Stimulated activated CD4-positive, alpha-beta T cell treated with anti-CD3 and anti-CD28 coated beads, Interleukin-4, amount 100 ng/mL, for 1 hour (primary cell): ENCODE measurements at places on chromosomes 1 and 21.

GRCh38 chr1:78070758-78071157, 25.0 kb downstream of the GIPC2 start:
- DNase-seq = no peak

DNA sequence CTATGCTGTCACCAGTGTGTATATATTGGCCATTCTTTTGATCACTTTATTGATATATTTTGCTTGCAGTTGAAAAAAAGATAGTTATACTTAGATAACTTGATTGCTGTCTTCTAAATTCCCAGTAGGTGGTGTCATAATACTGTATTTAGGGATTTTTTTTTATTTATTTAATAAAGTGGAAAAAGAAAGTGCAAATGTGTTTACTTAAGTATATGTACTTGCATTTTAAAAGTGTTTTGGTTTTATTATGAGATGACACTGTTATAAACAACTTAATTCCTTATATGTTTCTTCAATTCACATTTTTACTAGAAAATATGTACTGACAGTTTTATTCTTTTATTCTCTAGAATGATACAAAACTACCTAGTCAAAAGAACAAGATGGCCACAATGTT, 164.8 kb downstream of the USP25 start:
- DNase-seq = no peak

GRCh38 chr1:51344602-51345299, 14.4 kb upstream of the TTC39A start:
- DNase-seq = no peak

DNA sequence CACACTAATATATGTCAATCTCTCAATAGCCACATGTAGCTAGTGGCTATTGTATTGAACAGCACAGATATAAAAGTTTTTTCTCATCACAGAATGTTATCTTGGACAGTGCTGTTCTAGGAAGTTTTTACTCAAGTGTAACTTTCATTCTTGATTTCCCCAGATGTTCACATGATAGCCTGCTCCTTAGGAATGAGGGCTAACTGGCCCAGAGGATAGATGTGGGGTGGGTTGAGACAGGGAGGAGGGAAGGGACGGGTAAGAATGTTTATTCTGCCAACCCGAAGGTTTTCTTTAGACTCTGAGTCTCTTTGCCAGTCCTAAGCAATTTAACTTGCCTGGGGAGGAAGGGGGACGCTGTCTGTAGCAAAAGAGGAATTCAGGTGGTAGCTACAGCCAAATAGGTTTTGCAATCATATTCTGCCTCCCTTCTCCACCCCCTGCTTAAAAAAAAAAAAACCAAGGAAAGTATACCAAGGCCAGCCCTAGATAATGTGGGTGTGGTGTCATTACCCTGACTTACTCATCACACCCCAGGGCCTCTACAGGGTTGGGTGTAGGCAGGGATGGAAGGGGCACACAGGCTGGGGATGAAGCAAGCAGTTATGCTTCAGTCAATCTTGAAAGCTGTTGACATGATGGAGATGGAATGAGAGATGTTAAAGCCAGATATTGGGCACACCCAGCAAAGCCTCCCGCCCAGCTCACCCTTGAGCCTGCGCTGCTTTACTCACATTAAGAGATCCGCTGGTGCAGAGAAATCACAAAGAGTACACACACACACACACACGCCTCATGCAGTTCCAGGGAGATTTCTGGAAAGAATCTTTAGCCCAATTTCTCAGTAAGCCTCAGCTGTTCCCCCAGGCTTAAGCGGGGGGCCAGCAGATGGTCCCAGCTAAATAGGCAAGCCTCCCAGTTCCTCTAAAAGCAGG, 59.9 kb downstream of the PLXNA2 start:
- no peak for DNase-seq

- DNase-seq = peak; percentile 73
Measured at GRCh38 chr1:12179111-12179519, 12.3 kb downstream of the TNFRSF1B start.

- DNase-seq = no peak
Measured at GRCh38 chr1:29599071-29599470, 362.7 kb downstream of the PTPRU start.

GRCh38 chr1:203320591-203321272, 15.4 kb downstream of the BTG2 start:
- DNase-seq = peak; percentile 39

DNA sequence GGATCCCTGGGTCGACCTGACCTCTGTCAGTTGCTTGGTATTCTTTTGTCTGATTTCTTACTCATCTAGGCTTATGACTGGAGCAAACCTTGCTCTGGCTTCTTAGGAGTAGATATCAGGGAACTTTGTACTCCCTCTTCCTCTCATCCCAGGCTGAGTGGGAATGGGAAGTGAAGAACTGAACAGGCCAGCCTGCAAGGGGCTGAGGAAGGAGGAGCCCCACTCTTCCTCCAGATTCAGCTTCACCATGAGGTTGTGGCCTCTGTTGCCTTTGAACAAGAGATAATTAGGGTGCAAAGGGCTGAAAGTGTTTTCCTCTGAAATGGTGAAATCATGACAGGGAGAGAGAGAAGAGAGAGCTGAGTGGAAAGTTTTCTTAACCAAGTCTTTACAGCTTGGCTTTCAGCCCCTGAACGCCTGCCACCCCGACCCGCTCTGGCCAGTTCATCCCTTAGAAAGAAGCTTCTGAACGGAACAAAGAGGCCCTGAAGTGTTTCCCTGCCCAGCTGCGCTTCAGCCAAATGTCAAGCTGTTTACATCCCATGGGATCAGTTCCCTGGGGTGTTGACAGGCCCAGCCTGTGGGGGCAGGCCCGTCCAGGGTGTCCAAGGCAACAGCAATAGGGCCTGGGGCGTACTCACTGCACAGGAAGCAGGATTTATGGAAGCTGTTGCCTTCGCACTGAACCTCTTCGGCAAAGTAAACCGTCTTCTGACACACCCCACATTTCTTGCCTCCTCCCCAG, 11.2 kb downstream of the CSRP1 start:
- no peak for DNase-seq

- no peak for DNase-seq
Measured at GRCh38 chr1:153553830-153554541, 4.9 kb upstream of the S100A3 start.

DNA sequence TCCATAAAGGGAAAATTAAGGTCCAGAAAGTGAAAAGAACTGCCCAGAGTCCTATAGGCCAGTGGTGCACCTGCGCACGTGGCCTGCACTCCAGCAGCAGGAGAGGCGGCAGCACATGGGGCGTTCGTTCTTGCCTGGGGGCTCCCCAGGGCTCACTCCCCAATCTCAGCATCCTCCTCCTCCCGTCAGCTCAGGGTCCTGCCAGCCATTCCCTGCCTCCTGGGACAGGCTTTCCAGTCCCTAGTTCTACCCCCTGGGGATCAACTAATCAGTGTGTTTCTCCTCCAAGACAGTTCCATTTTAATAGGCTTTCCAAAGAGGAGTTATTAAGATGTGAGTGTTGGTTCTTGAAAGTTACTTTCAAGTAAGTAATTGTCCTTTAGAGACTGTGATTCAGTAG, 1.2 kb upstream of the A3GALT2 start:
- no peak for DNase-seq

DNA sequence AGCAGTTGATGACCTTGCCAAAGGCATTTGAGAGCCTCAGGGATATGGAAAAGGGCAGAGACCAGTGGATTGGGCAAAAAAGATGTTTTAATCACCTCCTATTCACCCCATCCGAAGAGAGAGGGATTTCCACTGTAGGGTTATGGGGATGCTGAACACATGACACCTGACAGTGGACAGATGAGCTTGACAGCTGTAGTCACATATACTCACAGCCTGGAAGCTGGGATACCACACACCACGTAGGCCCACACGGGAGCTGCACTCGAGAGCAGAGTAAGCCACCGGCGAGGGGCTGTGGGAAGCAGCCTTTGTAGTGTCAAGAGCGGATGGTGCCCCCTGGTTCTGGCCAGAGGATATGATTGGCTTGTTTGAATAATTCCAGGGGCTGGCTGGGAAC, 20.0 kb downstream of the ZBTB40 start:
- DNase-seq = no peak

GRCh38 chr1:205013683-205014367, 29.2 kb upstream of the CNTN2 start:
- DNase-seq = no peak

- DNase-seq = no peak
Measured at GRCh38 chr21:37531431-37531932, 164.9 kb downstream of the DYRK1A start.

- DNase-seq = no peak
Measured at GRCh38 chr21:34348890-34349519, 14.8 kb upstream of the KCNE2 start.

- no peak for DNase-seq
Measured at GRCh38 chr21:15825700-15826099, 95.9 kb downstream of the USP25 start.

- no peak for DNase-seq
Measured at GRCh38 chr1:161046605-161047228, 940 bp upstream of the USF1 start.

GRCh38 chr1:981491-981954, 370 bp downstream of the PERM1 start:
- DNase-seq = no peak

DNA sequence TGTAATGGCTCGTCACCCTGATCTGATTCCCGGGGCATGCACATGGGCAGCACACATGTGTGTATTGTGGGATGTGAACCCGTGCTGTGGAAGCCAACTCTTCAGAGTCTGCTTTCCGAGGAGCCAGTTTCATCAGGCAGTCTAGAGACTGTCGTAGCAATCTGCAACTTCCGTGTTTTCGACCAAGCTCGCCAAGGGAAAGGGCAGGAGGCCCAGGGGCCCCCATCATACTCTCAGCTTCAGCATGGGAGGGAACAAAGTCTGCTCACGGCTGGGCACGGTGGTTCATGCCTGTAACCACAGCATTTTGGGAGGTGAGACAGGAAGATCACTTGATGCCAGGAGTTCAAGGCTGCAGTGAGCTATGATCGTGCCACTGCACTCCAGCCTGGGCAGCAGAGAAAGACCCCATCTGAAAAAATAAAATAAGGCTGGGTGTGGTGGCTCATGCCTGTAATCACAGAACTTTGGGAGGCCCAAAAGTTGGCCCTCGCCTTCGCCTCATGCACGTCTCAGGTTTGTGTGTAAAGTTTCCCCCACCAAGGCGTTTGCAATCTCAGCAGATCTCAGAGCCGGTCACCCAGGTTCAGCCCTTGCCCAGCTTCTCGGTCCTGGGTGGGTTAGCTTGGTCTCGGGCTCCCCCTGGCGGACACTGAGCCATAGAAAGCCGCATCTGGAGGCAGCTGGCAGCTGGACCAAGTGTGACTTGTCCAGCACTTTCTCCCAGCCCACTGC, 48.5 kb upstream of the SLC25A33 start:
- DNase-seq = peak; percentile 85

GRCh38 chr1:54459726-54460191, 53.6 kb upstream of the SSBP3 start:
- DNase-seq = no peak

DNA sequence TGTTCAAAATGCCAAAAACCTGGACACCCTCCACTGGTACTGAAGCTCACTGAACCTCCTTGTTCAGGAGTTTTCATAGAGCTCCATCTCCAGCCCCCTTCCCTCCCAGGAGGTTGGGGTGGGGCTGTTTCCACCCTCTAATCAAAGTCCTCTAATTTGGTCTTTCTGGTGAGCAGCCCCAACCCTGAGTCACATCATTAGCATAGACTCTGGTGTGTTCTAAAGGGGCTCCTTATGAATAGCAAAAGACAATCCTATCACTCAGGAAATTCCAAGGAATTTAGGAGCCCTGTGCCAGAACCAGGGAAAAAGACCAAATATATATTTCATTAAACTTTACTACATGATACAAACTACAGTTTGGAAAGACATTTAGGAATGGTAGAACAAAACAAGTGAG, 13.2 kb upstream of the UBE4B start:
- no peak for DNase-seq

DNA sequence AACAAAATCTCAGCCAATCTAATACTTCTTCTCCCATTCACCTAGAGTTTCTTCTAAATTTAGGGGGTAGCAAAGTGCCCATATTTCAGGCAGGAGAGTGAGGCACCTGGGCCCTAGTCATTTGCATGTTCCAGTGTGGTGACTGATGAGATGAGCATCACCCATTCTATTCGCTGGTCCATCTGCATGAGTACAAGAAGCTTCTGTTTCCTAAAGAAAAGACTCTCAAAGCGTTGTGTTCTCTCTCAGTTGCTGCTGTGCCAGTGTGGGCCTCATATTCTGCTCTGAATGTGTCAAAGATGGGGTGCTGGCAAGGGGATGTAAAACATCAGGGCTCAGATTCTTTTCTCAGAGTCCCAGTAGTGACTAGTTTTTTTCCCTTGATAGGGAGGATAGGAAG, 16.1 kb upstream of the DPYD start:
- DNase-seq = no peak

DNA sequence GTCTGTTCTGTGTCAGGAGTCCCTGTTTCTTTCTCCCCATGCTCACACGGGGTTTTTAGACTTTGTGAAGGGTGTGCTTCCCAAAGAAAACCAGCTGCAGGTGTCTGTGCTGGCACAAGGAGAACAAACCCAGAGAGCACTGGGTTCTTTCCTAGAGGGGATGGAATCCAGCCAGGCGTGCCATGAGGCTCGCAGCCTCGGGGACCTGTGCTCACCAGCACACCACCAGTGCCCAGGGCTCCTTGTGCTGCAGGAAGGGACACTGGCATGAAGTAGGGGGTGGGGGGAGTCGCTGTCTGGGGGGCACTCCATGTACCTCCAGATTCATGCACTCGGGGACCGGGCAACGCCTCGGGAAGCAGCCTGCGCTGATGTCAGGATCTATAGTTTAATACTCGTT, 57.9 kb downstream of the AGPAT3 start:
- no peak for DNase-seq

- no peak for DNase-seq
Measured at GRCh38 chr1:109500941-109501381, 7.1 kb downstream of the CYB561D1 start.
